Activated CD8-positive, alpha-beta memory T cell treated with anti-CD3 and anti-CD28 coated beads, Interleukin-2, amount 50 U/mL, for 48 hours (primary cell): ENCODE measurements at places on chromosomes 5 and 9.

DNA sequence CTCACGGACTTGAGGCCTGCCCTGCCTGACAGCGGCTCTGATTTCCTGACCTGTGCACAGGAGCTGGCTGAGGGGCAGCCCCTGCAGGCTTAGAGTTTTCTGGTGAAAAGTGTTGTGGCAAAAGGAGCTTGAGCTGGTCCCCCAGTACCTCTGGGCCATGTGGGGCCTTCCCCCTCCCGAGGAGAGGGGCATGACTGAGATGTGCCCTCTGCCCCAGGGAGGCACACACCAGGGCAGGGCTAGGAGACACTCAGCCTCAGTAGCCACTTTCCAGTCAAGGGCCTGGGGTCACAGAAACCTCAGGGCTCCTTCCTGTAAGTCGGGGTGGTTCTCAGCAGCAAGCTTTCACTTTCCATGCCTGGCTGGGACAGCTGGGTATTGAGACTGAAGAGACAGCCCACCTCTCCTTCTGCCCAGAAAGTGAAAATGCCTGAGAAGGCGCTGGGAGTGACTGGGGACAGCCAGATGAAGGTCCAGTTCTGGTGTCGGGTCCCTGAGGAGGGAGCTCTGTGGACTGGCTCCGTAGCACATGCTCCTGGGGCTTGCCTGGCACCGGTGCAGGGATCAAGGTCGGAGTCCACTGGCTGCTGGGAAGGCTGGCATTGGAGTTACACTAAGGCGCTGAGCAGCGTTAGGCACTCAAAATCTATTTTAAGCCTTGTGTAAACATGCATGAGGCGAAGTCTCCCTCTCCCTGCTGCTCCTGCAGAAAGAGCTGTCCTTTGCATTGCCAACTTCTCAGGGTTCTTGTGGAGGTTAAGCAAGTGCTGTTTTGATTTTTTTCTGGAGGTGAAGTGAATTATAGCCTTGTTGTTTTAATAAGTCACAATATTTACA is 394.9 kb downstream of the GADD45G start:
- peak; percentile 78 for DNase-seq

DNA sequence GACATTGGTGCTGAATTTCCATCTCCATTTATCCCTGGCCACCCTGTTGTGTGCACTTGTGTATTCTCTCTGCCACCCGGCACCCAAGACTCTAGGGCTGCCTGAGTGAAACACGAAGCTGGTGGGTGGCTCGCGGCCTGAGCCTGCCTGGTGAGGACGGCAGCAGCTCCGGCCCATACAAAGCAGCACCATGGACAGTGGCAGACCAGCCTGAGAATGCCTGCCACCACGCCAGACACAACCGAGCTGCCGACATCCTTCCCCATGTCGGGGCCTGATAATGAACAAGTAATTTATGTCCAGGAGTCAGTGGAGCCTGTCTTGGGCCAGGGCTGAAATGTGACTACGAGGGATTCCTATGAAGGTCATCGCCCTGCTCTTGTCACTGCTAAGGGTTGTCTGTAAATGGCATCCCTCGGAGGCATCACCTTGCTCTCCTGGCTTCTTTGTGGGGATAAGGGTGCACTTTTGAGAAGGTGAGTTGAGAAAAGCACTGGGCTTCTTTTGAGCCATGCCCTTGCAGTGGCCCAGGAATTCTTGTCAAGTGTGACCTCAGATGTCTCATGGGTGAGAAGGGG is 175.7 kb downstream of the MELK start:
- peak; percentile 61 for DNase-seq

- DNase-seq: no peak
Measured at GRCh38 chr9:121811140-121811539, 159.7 kb downstream of the DAB2IP start.

DNA sequence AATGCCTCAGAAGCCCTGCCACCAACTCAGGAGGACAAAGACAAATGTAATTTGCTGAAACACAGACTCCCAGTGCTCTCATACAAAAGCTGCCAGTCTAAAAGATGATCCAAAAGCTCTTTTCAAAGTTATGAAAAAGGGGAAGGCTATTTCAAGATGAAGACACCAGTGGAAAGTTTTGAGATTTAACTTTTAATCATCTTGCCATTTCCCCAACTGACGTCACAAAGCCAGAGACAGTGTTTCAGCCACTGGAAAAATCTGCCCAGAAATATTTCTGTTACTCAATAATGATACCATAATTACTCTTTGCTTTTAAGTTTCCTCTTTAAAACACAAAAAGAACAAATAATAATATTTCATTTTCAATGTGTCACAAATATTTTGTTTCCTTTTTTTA is 20.9 kb downstream of the ENG start:
- DNase-seq: no peak

- DNase-seq: no peak
Measured at GRCh38 chr9:106312906-106313305, 550.1 kb upstream of the ZNF462 start.

DNA sequence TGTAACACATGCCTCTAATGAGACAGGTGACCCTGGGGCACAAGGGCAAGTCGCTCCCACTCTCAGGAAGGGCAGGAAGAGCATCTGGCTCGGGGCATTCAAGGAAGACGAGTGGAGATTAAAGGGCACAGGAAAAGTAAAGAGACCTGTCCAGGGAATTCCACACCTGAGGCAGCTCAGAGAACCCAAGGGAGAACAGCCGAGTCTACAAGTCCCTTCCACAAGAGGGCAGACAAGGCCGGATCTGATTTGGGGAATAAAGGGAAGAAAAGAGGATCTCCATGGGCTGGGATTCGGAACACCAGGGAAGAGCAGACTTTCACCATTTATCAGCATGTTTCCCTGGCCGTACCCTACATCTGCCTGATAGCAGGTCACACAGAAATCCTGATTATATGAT is 28.1 kb downstream of the GPX3 start:
- DNase-seq: no peak

DNA sequence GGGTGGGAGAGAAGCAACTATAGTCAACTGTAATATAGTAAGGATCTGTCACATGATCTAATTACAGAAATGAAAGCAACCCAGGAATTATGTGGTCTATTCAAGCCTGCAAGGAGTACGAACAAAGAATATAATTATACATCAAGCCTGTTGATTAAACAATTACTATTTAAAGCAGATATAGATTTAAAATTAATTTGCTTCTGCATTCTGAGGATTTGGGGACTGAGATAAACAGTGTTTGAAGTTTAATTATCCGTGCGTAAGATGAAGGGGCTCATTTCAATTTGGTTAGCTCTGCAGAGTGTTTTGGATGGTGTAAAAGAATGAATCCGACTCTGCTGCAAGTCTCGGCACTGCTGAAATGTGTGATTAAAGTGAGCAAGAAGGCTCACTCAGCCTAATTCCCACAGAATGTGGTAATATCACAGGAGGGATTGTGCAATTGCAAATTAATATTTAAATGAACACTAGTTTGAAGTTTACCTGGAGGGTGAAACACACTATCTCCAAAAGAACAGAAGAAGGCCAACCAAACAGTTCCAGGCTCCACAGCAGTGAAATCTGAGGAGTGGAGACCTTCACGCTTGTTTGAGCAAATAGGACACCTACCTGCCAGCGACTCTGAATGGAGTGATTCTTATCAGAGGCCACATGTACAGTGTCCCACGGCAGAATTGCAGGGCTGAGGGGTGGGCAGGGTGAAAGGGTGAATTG is 420.6 kb upstream of the SLC30A5 start:
- DNase-seq: no peak

DNA sequence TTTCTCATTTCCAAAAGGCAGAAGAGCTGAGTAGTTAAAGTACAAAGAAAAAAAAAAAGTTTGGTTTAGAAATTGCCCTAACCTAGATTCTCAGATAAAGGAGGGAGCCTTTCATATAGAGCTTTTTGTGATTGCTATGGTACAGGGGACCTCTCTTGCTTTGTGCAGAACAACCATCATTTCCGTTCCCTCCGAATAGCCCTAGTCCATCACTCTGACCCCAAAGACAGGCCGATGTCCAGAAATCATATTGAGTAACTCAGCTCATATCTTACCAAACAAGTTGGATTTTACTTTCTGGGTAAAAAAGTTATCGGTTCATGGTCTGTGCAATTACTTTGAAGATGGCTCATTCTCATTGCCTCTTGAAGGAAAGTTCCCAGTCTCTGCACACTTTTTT is 36.7 kb upstream of the COL15A1 start:
- no peak for DNase-seq

DNA sequence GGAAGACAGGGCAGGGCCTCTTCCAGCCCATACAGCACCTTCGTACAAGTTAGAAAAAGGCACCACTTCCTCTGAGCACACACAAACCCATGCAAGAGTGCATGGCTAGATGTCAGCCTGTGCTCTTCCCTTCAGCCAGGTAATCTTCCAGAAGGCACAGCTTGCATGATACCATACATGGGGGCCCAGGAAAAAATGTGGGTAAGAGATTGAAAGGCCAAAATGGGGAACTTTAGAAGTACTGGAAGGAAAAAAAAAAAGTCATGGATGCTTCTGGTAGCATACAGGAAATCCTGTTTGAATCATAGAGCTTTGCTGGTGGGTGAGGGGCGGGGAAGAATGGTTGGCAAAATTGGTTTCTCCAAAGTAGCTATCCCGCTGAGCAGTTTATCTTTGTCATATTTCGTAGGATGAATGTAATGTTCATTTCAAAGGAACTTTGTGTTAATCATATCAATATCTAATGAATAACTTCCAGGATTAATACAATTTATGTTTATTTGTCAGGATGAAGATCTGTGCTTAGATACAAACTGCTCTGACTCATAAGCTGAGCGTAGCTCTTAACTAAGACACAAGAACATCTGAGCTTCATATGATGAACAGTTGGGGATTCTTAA is 78.2 kb upstream of the MAP3K1 start:
- no peak for DNase-seq

DNA sequence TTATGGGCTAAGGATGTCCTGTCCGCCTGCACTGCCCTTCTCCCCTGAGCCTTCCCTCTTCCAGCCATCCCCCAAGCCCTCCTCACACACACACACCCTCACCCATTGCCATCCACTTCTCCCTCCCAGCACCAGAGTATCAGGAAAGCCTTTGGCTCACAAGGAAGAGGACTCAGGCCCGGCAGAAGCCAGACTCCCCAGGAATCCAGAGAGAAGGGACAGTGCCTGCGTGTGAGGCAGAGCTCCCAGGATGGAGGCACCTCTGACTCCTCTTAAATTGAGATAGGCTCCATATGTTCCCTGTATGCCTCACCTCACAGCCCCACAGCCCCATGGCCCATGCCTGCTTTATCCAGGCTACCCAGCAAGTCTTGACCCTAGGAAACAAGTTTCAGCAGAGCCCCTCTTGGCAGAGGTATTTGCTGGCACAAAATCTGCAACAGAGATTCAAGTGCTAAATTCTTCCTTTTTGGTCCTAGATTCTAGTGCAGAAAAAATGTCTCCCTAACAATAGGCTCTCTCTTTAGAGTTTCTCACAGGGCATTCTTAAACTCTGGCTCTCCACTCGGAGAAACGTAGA is 761 bp downstream of the IL17B start:
- DNase-seq: no peak

DNA sequence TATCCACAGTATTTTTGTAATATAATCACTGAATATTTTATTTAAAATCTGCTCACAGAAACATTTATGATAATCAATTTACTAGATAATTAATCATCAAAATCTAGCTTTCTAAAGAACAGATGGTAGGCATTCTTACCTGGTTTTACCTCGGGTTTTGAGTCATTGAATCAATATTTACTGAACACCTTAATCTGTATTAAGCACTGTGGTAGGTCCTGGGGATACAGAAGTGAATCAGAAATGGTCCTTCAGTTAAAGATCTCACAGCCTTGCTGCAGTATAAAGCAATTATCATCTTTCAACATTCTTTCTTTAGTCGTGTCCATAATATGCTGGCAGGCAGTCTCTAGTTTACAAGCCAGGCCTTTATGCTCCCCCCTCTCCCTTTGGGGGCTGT is 2.0 kb upstream of the MEIKIN start:
- no peak for DNase-seq

- DNase-seq: no peak
Measured at GRCh38 chr5:127892467-127893207, 189.4 kb downstream of the CCDC192 start.

DNA sequence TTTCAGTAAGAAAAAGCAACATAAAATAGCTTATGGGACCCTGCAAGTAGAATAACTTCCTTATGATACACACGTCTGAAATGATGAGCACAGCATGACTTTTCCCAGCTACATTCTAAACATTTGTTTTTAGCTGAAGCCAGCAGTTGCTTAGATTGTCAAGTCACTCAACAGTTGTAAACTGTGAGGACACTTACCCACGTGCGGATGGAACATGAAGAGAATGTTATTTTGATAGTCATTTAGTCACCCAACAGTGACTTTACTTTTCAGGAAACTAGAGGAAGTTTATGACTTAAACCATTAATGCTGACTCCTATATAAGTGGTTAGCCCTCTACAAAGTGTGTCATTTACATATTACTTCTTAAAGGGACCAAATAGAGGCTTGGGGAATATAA is 3.0 kb downstream of the HACD4 start:
- DNase-seq: no peak

GRCh38 chr5:71757590-71758543 is 38.8 kb downstream of the CARTPT start:
- peak; percentile 58 for DNase-seq
